ENCODE measurements at places on chromosomes 5 and 9.

- no peak for DNase-seq
Observed at GRCh38 chr5:172509405-172509781, 55.1 kb upstream of the SH3PXD2B start.

DNA sequence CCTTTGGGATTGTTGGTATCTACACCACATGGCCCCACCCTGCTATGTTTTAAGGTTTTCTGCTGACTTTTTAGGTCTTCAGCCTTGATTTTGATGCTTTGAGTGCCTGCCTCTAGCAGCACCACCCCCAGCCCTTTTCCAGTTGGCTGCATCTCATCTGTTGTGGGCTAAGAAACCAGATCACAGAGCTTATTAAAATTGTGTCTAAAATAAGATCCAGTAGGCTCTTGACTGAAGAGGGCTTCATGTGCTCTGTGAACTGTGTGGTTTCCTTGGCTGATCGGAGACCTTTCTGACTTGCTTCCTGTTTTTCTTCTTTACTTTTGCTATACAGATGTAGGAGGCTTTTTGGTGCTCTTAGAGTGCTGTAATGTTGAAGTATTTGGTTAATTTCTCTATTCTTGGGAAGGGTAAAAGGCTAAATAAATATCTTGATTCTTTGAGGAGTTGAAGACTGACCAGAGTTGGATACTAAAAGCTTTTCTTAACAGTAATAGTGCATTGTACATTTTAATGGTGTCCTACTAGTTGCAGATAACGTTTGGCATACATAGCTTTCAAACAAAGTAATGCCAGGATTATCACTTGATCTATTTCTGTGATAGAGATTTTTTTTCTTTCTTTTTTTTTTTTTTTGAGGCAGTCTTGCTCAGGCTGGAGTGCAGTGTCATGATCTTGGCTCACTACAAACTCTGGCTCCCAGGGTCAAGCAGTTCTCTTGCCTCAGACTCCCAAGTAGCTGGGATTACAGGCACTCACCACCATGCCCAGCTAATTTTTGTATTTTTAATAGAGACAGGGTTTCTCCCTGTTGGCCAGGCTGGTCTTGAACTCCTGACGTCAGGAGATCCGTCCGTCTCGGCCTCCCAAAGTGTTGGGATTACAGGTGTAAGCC lies 4.5 kb downstream of the UBE2D2 start:
- peak; percentile 27 for DNase-seq

GRCh38 chr9:15182101-15182551 lies 124.9 kb downstream of the TTC39B start:
- no peak for DNase-seq

DNA sequence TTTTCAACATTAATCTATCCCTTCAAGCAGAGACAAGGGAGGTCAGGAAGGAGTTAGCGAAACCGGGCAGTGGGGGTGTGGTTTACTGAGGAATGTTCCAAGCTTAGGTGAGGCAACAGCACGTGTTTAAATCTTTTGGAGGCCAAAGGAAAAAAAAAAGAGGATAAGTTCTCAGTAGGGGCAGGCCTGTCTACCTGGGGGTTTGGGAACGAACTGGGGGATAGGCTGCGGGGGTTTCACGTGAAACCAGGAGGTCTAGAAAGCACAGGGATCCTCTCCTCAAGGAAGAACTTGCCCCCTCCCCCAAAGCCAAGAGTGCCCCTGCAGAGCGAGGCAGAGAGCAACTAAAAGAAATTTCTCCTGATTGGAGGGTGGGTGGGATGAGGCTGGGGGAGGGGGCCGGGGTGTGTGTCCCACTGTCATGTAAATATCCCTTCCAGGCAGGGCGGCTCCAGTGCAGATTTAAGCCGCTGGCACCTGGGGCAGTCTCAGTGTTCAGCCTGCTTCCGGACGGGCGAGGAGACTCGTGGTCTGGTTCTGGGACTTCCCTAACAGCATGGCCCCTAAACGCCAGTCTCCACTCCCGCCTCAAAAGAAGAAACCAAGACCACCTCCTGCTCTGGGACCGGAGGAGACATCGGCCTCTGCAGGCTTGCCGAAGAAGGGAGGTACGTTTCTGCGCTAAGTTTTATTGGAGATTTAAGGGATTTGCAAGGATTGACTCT lies 5.5 kb upstream of the SET start:
- peak; percentile 9 for DNase-seq

GRCh38 chr5:57834829-57835608 lies 352.4 kb upstream of the ACTBL2 start:
- no peak for DNase-seq

- DNase-seq = no peak
Observed at GRCh38 chr5:109936996-109937395, 247.3 kb downstream of the MAN2A1 start.

GRCh38 chr5:130055572-130055971 lies 151.3 kb downstream of the CHSY3 start:
- DNase-seq = no peak

- DNase-seq = no peak
Observed at GRCh38 chr5:137181667-137182066, 317.5 kb downstream of the SPOCK1 start.

DNA sequence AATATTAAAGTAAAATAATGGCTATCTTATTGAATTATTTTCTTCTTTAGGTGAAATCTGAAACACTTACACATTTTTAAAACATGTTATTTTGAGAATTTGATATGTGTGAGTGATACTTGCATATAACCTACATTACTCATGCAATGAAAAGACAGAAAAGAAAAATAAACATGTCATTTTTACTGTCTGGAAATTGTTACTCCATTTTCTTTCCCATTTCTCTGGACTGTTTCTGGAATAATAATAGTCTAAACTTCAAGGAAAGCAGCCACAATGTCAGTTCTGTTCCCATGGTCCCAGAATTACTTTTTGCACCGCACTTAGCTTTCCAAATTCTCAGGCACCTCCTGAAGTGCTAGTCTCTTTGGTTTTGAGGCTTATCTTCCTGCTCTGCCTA lies 145.5 kb downstream of the PRR16 start:
- DNase-seq = no peak

DNA sequence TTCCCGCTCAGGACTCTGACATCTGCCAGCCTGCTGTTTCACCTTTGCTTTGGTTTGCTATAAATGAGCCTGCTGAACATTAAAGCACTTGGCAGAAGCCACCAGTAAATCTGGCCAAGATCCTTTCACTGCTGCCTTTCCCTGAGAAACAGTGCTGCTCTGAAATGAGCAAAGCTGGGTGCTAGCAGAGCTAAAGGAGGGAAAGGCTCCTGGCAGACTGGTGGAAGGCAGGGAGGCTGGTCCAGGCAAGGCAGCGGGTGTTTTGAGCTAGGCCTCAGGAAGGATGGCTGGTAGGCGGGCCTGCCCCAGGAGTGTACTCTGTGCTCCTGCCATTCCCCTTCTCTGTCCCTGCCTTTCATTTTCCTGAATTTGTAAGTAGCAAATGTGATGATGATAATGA lies 52.5 kb upstream of the PTGS1 start:
- no peak for DNase-seq

DNA sequence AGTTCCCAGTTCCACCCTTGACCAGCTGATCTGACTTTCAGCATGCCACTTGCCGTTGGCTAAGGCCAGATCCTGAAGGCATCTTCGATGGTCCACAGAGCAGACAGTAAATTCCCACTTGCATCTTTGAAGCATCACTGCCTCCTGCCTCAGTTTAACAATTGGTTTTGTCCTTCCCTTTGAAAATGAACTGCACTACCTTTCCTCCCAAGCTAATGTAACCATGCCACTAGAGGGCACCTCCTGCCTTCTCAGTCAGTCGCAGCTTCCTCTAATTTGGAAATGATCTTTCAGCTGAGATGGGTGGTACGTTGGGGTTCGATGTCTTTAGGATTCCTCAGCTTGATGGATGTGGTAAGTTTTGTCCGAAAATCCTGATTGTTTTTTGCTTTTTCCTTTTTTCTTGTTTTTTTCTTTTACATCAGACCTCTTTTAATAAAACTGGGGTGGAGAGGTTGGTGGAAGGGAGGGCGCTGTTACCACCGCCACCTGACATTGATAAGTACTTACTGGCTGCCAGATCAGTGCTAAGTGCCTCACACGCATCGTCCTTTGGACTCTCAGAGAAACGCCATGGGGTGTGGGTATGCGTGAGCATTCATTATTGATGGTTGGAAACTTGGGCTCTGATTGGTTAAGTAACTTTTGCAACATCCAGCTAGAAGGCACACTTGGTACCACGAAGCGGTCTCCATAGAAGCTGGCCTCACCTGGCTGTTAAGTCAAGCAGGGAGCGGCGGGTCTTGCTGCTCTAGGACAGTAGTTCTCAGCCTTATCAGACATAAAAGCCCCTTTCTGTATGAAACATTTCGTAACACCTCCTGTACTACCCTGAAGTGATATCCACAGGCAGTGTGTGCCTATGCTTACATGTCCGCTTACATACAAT lies 16.9 kb downstream of the PTTG1 start:
- DNase-seq = peak; percentile 34

GRCh38 chr9:69249337-69249736 lies 75.3 kb downstream of the TJP2 start:
- DNase-seq = no peak

- DNase-seq = peak; percentile 50
Observed at GRCh38 chr5:176596689-176597416, 13.1 kb downstream of the GPRIN1 start.

DNA sequence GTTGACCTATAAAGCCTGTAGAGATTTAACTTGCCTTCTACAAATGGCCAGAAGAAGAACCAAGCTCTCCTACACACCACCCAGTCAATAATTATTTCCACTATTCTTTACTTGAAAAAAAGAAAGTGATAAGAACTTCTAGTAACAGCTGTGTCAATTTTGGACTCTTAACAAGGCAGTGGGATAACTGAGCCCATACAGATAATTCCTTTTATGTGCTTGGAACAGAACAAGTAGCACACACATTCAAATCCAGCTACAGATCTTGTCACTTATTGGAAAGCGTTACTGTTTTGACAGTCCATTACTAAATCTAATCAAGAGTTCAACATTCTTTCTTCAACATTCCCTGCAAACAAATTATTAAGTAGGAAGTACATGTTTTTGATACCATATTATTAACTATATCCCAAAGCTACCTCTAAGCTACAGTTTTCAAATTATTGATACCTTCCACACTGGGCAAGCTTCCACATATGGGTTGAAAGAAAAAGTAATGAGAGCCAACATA lies 6.3 kb downstream of the PTGER4 start:
- DNase-seq = no peak

GRCh38 chr5:35736280-35736679 lies 118.6 kb downstream of the SPEF2 start:
- no peak for DNase-seq

GRCh38 chr9:5557606-5558587 lies 47.6 kb downstream of the PDCD1LG2 start:
- DNase-seq = peak; percentile 43

DNA sequence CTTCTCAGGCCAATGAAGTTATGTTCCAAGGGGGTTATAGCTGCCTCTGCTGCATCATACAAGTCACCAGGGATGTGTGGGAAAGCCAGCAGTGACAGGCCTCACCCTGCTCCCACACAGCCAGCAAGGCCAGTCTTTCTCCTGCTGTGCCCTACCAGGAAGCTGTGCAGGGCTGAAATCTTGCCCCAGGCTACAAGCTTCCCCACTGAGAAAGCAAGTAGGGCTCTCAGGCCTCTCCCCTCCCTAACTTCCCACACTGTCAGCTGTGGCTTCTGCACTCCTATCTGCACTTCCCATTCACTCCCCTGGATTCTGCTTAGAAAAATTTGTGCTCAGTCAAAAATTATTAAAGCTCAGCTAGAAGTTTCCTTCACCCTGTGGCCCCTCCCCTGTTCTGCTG lies 611.2 kb upstream of the ZNF608 start:
- no peak for DNase-seq

DNA sequence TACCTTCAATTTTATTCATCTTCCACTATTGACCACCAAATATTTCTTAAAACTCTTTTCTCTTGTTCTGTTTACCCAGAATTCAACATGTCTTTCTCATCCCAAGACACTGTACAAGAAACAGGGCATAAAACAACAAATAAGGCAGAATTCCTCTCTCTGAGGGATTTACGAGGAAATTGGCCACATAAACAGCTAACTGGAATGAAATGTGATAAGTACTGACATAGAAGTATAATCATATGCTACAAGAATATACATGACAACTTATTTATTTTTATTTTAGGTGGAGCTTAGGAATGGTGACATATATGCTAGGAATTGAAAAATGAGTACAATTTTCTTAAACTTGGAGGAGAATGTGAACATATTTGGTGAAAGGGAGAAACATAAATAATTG lies 48.8 kb upstream of the FBN2 start:
- DNase-seq = no peak

- DNase-seq = no peak
Observed at GRCh38 chr5:178372142-178372571, 139.6 kb upstream of the PHYKPL start.

- DNase-seq = no peak
Observed at GRCh38 chr9:90722071-90722470, 79.4 kb upstream of the DIRAS2 start.

GRCh38 chr9:102867488-102867887 lies 127.6 kb upstream of the CYLC2 start:
- no peak for DNase-seq

- no peak for DNase-seq
Observed at GRCh38 chr5:77302247-77302646, 91.8 kb downstream of the PDE8B start.

GRCh38 chr9:134698111-134698510 lies 56.5 kb downstream of the COL5A1 start:
- DNase-seq = no peak

GRCh38 chr5:11234501-11234911 lies 473.5 kb upstream of the DAP start:
- no peak for DNase-seq

DNA sequence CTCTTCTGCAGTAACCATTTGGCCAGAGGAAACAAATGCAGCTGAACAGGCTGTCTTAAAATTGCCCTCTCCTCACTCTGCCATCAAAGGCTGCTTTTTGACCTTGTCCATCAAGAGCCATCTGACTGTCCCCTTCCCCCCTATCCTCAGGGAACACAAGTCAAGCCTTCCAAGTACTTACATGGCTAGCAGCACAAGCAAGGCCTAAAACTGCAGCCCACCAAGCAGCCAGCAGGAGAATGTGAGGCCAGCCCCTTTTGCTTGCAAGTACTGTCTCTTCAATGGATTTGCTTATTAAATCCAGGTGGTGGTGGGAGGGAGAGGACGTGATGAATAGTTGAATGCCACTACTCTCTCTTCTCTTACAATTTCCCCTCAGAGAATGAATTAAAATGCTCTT lies 83.5 kb downstream of the HTR1A start:
- DNase-seq = no peak

GRCh38 chr9:116844621-116845020 lies 157.5 kb downstream of the TRIM32 start:
- no peak for DNase-seq

DNA sequence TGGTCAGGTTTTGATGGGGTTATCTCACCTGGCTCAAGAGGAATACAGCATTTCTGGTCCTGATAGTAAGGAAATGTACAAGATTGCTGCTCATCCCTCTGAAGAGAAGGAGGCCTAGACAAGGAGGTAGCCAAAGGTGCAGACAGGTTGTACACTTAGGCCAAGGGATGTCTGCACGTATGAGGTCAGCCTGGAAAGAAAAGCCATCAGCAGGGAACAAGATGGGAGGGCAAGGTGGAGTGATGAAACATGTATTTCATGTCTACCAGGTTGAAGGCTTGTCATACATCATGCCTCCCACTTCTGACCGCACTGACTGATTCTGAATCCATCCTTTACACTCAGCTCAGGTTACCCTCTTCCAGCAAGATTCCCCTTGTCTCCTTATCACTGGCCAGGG lies 296.8 kb upstream of the VLDLR start:
- no peak for DNase-seq

Data from T-helper 9 cell (primary cell).